ENCODE measurements at places on chromosomes 5 and 9.

- DNase-seq: no peak
Measured at GRCh38 chr9:71986900-71987299, 73.5 kb downstream of the C9orf57 start.

DNA sequence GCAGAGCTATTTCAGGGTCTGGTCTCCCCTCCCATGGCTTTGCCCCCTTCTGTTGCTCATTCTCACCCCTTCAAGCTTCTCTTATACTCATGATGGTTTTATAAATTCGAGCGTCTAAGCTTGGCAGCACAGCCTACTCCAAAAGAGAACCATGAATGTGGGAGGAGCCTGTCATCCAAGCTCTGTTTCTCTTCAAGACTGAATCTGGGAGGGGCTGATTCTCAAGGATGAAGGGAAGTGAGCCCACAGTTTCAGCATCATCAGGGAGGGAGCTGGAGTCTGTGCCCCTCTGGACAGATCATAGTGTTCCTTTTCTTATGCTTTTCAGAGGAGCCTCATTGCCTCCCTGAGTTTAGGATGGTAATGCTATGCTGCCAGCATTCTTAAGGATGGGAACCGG is 168.6 kb downstream of the CFAP90 start:
- DNase-seq: no peak

DNA sequence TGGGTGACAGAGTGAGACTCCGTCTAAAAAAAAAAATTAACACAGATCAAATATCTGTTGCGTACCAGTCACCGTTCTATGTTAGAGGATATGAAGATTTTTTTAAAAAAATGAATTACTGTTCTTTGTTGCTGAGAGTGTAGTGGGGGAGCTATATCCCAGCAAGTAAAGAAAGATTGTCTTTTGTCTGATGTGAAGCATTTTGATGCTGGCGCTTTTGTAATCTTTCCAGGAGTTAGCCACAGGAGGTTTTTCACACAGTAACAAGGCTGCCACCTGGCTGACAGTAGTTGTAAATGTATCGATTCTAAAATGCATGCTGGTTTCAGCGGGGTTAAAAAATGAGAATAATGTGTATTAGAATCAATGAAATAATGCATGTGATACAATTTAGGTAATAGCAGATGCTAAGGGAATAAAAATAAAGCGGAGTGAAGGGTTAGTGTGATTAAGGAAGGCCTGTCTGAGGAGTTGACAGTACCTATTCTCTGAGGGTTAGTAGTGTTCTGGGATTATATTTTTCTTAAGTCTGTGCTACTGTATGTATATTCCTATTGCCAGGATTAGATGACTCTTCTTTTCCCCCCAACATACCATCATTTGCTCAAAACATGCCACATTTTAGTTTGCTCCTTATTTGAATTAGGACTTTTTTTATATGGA is 3.4 kb downstream of the LMNB1 start:
- DNase-seq: peak; percentile 73

DNA sequence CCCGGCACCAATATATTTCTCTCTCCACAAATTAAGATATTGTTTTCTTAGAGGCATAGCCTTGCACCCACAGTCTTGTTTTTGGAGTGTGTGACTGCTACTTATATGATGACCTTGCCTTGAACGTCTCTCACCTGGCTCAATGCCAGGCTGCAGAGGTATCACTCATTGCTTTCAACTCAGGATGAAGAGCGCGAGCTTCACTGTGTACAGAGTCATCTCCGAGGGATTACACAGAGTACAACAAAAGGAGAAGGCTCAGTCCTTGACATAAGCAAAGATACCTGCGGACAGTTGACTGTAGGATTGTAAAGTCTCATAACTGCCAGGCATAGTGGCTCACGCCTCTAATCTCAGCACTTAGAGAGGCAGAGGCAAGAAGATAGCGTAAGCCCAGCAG is 53.8 kb downstream of the CD180 start:
- DNase-seq: no peak

- no peak for DNase-seq
Measured at GRCh38 chr9:135046739-135047350, 40.6 kb upstream of the OLFM1 start.

GRCh38 chr9:116394894-116395698 is 241.5 kb downstream of the PAPPA start:
- DNase-seq: no peak

DNA sequence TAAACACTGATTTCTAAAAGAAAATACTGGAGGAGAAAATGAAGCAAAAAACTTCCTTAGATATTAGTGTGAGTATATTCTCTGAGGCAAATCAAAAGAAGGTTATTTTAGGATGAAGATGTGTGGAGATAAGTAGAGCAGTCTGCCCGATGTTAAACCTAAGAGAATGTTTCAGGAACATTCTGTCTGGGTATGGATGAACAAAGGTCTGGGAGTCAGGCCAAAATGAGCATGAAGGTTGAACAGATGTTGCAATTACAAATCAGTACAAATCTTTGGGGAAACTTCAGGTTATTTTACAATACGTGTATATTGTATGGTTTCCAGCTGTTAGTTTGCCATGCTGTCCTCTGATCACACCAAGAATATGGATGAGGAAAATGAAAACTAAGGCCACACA is 14.4 kb upstream of the CEP78 start:
- no peak for DNase-seq

DNA sequence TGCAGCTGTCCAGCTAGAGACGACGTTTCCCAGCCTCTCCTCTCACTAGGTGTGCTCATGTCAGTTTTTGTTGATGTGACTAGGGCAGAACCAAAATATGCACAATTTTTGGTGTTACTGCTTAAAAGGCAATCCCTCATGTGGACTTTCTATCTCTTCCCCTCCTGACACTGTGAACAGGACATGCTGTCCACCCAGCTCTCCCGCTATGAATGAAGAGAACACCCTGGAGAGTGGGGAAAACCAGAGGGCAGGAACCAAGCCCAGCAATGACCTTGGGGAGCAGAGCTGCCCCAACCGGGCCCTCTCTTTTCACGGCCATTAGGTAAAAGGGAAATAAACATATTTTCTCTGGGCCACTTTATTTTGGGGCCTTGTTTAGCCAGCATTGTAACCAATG is 46.7 kb upstream of the TBC1D2 start:
- no peak for DNase-seq

DNA sequence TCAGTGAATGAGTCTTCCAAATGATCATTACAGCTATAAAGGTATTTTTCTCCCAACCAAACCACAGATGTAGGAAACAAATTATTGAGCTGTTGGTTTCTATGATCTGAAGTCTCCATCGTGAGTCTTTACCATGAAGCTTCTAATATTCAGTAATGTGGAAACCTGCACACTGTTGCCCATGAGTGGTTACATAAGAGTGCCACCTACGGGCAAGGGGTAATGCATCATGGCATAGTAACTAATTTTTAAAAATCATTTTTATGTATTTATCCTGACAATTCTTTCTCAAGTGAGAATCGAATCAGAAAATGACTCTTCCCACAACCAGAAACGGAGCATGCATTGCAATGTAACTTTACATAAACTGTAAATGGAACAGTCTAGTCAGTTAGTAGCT is 282.5 kb upstream of the SMARCA2 start:
- no peak for DNase-seq

DNA sequence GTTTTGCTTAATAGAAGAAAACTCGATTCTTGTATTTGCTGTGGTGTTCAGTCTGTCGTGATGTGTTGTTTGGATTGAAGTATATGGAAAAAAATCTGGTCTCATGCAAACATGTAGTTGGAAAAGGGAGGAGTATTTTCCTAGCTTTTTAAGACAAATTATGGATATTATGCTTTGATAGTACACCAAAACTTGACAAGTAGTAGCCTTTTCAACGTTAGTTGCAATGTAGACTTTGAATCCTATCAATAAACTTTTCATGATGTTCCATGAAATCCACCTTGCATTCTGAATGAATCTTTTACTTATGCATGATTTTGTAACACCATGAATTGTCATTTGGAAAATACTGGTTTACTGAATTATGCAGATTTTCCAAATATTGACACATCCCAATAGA is 64.2 kb downstream of the LHX2 start:
- no peak for DNase-seq

DNA sequence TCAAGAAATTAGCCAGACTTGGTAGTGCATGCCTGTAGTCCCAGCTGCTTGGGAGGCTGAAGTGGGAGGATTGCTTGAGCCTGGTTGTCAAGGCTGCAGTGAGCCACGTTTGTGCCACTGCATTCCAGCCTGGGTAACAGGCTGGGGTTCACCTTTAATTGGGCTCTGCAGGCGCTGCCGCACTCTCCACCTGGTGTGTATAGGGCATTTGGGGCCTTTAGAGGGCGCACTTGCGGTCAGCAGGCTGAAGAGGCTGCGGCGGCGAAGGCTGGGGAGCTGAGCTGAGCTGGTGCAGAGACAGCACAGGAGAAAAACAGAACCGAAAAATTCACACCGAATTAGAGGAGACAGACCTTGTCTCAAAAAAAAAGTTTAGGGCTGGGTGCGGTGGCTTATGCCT is 31.2 kb downstream of the CDK7 start:
- no peak for DNase-seq

- DNase-seq: no peak
Measured at GRCh38 chr9:129176701-129177442, 1.2 kb downstream of the IER5L start.

DNA sequence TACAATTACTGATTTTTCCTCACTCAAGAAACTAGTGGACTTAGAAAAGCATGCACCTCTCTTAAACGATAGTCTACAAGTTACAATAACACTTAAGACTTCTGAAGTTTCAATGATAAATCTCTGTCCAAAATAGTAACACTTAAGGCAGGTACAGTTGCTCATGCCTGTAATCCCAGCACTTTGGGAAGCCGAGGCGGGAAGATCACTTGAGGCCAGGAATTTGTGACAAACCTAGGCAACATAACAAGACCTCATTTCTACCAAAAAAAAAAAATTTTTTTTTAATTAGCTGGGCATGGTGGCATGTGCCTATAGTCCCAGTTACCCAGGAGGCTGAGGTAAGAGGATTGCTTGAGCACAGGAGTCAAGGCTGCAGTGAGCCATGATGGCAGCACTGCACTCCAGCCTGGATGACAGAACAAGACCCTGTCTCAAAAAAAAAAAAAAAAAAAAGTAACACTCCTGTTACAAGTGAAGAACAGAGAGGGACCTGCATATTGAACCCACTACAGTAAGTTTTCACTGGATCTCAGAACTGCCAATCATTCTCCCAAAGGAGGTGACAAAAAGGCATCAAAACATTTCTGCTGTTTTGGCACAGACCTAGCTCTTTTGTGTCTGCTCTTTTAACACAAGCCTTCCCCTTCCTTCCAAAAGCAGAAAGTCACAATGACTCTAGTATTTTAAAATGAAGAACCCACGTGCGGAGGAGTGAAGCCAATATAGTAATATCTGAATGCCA is 3.5 kb downstream of the ABITRAM start:
- no peak for DNase-seq

GRCh38 chr5:137071526-137071925 is 427.6 kb downstream of the SPOCK1 start:
- DNase-seq: no peak

GRCh38 chr9:95074632-95075031 is 242.9 kb downstream of the FANCC start:
- DNase-seq: no peak

DNA sequence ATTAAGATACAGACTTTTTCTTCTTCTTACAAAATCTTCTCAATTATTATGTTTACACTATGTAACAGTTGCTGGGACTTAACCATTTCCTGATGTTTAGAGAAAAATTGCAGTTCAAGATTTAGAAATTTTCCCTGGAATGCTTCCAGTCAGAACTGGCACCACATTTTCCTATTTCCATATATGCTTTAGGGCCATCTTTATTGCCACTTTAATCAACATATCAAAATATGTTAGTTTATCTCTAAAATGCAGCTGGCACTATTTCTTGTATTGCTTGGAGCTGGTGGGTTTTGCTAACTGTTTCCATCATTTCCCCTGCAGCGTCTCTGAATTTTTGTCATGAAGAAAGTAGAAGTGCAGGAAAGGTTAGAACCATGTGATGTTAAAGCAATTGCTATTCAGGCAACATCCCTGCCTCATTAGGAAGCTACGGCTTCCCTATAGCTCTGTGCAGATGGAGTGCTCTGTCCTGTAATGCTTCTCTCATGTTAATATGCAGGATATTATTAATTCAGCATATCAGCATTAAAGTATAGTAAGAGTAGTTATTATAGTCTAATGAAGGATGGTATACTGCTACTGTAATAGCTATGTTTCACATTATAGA is 269.1 kb downstream of the MTRR start:
- no peak for DNase-seq

GRCh38 chr9:91771027-91771426 is 179.0 kb downstream of the ROR2 start:
- no peak for DNase-seq

GRCh38 chr5:102483736-102484135 is 15.1 kb downstream of the SLCO6A1 start:
- DNase-seq: no peak

DNA sequence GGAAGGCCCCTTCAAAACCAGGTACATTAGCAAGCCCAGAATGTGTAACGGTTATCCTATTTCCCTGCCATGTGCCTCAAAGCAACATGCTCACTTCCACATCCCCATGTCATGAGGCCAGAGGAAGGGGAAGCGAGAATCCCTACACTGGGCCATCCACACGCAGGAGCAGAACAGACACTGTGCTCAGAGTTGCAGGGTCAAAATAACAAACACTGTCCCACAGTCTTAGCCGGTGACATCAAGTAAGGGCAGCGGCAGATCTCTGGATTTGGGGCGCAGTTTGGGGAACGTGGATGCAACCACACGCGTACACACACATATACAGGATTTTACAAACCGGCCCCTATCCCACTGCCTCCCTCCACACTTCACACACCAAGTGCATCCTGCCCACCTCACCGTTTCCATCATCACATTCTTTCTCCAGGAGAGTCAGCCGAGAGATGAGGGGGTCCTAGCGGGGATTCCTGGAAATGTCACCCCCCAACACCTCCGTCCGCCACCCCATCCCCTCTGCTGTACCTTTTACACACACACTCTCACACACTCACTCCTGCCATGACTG is 776 bp downstream of the APBA1 start:
- no peak for DNase-seq

- DNase-seq: no peak
Measured at GRCh38 chr5:9439531-9440292, 106.2 kb downstream of the SEMA5A start.

DNA sequence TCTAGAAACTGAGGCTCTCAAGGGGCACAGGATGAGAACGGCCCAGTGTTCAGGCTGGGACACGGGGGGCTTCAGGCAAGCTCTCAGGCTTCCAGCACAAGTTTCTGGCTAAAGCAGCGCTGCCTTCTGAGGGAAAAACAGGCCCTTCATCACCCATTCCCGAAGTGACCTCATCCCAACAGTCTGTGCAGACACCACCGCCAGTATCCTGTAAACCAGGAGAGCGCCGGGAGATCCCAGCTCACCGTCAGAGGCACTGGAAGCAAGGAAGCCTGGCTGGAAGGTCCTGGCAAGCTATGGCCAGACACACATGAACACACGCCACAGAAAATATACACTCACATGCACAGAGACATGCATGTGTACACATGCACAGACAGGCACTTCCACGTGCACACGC is 8.8 kb downstream of the SLC12A7 start:
- no peak for DNase-seq

- DNase-seq: no peak
Measured at GRCh38 chr5:56350597-56351170, 117.6 kb upstream of the ANKRD55 start.

Measured in activated CD4-positive, alpha-beta T cell treated with anti-CD3 and anti-CD28 coated beads, Interleukin-2, amount 50 U/mL, for 16 hours (primary cell).